ENCODE measurements at places on chromosomes 5 and 9.

DNA sequence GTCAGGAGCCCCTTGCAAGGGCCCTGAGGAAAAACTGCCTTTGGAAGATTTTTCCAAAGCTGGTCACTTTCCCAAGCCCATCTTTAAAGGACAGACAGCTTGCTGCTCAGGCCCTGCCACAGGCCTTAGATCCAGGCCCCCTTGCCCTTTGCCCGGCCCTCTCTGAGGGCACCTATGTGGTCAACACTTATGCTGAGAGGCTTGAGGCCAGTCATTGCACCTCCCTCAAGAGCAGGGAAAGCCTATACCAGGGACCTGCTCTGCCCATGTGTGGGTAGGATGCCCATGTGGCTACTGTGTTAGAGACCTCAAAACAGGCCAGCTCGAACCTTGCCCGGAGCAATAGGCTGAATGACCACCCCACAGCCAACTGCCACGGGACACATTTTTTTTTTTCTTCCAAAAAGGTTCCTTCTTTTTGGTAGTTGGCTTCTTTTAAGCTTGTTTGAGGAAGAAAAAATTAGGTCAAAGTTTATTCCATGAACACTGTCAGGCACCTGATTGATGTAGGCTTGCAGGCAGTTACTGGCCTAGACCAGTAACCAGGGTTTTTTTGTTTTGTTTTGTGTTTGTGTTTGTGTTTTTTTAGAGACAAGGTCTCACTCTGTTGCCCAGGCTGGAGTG lies 3.8 kb downstream of the TCF7 start:
- DNase-seq = no peak

GRCh38 chr9:121566481-121567465 lies 67.1 kb upstream of the GGTA1 start:
- DNase-seq = no peak

- DNase-seq = peak; percentile 14
These were observed 54.1 kb upstream of the CDKN2AIPNL start for GRCh38 chr5:134465816-134466240.

DNA sequence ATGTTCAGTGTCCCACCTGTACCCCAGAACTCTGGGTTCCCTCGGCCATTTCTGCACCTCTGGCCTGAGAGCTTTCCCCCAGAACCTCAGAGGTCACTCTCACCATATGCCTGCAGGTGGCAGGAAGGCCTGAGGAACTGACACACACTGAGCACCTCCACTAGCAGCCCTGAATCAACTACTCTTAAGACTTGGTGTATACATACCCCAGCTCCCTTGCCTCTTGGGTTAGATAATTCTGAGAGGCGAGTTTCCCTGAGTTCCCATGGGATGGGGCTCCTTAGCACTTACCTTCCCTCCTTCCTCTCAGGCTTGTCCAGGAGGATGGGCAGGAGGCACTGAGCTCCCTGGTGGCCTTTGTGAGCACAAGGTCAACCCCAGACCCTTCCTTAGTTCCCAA lies 86.1 kb downstream of the HSD17B3 start:
- no peak for DNase-seq

- DNase-seq = no peak
These were observed 1416.0 kb downstream of the EFNA5 start for GRCh38 chr5:106254784-106255183.

GRCh38 chr5:174572591-174572990 lies 151.8 kb upstream of the MSX2 start:
- DNase-seq = no peak

Data from NCI-H2107 (cell line).